ENCODE measurements at places on chromosomes 4 and X.

DNA sequence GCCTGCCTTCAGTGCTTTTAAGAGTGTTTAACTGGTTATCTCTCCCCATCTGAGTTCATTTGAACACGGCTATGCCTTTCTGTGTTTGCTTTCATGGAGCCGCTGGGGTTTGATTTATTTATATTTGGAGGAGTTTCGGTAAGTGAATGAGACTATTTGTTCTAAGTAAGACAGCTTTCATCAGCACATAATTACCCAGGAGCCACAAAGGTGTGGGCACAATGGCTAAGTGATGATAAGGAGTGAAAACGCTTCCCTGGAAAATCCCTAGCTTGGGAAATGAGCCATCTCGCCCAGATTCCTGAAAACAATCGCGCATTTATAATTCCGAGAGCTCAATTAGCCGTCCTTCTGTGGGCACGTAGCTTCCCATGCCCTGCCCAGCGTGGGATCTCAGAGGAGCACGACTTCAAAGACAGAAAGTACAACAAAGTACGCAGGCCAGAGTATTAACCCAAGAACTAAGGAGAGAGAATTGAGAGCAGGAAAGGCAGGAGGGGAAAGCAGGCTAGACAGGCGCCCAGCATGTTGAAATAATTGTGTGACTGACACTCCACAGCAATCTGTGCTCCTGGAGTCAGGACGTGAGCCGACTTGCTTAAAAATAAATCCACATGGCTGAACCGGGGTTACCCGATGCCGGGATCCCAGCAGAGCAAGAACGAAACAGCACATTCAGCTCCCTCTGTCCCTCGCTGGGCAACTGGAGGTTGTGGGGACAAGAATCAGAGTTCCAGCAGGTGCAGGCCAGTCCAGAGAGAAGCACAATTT lies 99.0 kb downstream of the DHRSX start:
- DNase-seq = no peak

- no peak for DNase-seq
Measured at GRCh38 chr4:112038861-112039260, 106.4 kb upstream of the FAM241A start.

DNA sequence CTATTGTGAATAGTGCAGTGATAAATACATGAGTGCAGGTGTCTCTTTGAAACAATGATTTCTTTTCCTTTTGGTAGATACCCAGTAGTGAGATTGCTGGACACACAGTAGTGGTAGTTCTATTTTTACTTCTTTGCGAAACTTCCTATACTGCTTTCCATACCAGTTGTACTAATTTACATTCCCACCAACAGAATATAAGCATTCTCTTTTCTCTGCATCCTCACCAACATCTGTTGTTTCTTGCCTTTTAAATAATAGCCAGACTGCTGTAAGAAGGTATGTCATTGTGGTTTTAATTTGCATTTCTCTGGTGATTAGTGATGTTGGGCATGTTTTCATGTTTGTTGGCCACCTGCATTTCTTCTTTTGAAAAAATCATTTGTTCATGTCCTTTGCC lies 105.9 kb downstream of the COL4A6 start:
- DNase-seq = no peak

- DNase-seq = no peak
Measured at GRCh38 chrX:114905251-114905650, 112.2 kb downstream of the IL13RA2 start.

DNA sequence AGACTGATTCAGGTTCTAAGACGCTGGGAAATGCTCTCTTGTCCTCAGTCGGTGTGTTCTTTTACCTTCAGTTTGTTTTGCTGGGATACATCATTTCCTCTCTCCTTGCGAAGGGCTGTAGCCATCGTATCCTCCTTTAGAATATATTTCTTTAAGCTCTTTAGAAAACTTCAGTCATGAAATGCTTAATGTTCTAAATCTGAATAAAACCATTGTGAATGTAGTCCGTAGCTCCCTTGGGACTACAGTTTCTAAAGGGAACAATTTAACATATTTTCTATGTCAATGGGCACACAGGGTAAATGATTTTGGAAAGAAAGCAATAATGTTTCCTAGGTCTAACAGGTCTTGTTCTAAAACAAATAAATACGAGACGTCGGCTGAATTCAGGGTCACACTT lies 40.6 kb downstream of the STOX2 start:
- DNase-seq = no peak

GRCh38 chrX:13420545-13421183 lies 100.8 kb upstream of the ATXN3L start:
- DNase-seq = no peak

- DNase-seq = no peak
Measured at GRCh38 chr4:91837608-91838029, 466.1 kb upstream of the GRID2 start.

DNA sequence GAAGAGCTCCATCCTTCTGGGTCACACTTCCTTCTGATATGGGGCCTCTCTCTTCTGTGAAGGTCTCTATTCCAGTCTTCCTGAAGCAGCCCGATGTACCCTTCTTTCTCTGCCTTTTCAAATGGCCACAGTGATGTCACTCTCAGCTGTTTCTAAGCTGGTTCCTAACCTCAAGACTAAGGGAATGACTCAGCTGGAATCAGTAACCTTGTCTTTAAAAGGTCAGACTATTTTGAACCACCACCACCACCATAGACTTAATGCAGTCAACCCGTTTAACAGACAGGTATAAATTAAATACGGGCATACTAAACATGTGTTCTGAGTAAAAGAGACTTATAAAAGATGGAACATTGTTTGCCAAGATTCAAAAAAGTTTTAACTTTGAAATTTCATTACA lies 121.0 kb downstream of the PPA2 start:
- DNase-seq = no peak

DNA sequence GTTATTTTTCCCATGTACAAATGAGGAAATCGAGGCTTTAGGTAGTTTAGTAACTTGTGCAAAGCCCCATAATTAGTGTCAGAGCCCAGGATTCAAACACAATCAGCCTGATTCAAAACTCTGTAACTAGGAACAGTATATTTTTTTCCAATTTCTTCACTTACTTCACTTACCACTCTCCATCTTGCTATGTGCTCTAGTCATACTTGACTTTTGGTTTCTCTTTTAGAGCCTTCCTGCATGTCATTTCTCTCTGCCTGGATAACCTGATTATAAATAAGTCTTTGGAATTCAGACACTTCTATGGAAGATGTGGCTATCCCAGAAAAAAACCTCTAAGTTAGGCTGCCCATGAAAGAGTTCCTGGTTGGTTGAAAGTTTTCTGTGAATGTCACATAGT lies 22.2 kb downstream of the SATL1 start:
- no peak for DNase-seq

- DNase-seq = no peak
Measured at GRCh38 chr4:39587881-39588280, 50.8 kb downstream of the SMIM14 start.

- DNase-seq = no peak
Measured at GRCh38 chr4:112854420-112854819, 195.0 kb upstream of the ANK2 start.

DNA sequence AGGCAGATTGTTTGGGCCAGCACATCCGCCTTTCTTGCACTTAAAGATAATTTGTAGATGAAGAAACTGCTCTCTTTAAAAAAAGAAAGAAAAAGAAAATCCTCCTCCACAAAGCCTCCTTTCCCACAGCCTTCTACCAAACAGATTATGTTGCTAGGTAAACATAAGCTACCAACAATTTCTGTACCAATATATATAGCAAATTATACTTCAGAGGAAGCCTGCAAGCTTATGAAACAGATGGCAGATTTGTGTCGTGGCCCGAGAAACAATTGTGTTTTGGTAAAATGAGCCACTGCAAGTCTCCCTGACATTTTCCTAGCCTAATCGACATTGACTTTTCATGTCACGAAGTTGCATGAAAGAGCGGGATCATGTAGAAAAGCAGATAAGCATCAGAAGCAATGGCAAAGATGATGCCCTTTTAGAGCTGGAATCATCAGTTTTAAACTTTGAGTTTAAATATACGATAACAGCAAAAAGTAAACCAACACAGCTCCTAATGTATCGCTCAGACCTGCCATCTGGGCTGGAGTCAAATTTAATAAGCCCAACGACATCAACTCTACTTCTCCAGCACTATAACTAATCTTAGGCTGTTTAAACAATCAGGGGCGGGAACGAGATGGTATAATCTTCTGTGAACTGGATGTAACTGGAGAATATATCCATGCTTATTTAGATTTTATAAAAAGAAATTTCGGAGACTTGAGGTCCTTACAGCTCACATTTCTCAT lies 94.9 kb upstream of the PLAC1 start:
- DNase-seq = no peak

DNA sequence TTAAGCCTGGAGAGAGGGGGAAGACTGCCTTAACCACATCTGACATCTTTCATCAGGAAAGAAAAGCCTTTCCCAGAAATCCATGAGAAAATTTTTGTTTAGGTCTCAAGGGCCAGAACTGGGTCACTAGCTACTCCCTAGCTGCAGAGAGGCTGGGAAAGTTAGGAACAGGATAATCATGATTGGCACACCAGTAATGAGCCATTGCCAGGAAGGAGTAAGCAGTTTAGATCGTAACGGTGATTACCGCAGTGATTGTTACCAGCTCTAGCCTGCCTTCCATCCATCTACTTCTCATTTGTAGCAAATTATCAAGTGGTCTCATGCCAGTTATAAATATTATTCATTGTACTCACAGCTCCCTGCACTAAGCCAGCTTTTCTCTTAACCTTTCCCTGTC lies 22.7 kb upstream of the STX18 start:
- DNase-seq = no peak

- DNase-seq = peak; percentile 33
Measured at GRCh38 chr4:41213625-41214135, 662 bp downstream of the APBB2 start.

DNA sequence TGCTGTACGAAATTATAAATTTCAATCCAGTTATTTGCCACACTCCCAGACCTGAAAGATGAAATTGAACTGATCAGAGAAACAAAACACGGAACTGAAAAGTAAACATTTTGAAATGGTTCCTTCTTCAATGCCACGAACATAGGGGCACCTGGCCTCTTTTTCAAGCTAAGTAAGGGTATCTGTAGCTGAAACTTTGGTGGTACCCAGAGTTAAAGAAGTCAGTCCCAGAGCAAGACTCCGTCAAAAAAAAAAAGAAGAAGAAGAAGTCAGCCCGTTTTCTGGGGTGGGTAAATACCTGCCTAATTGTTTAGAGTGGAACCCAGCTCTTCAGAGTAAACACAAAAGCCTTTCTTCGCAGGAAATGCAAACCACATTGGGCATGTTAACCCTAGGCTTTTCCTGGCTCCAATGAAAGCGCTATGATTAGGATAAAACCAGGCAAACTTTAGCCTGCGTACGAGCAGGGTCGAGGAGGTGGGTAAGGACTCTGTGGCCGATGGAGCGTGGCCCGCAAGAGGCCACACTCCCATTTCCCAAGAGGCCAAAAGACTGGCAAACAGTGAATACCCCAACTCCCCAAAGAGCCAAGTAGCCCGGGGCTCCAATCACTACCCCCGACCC lies 1.3 kb downstream of the ANTXR2 start:
- no peak for DNase-seq

DNA sequence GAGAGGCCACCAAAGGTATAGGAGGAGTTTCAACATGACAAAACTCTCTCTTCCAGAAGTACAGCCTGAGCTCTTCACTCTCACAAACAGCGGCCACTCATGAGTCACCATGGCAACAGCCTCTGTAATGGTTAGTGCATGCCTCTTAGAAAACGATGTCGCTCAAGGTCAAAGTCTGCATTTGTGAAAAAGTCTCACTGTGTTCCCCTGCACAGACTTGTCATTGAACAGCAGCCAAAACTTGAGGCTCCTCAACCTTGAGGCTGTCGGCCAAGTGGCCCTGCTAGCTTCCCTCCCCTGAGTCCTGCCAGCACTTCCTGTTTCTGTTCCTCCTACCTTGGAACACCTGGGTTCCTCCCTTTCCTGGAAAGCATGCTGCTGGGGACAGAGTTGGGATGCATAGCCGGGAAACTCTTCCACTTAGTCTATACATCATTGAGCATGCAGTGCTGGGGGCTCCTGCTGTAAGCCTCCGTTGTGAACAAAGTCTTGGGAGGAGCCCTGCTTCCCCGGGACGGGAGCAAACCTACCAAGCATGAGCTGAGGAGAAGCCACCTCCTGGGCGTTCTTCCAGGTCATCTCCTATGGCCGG lies 66.6 kb downstream of the ING2 start:
- DNase-seq = no peak

DNA sequence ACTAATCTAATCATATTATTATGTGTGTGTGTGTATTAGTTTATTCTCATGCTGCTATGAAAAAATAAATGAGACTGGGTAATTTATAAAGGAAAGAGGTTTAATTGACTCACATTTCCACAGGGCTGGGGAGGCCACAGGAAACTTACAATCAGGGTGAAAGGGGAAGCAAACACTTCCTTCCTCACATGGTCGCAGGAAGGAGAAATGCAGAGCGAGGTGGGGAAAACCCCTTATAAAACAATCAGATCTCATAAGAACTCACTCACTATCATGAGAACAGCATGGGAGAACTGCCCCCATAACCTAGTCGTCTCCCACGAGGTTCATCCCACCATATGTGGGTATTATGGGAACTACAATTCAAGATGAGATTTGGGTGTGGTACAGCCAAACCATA lies 190.9 kb upstream of the TAPT1 start:
- no peak for DNase-seq

DNA sequence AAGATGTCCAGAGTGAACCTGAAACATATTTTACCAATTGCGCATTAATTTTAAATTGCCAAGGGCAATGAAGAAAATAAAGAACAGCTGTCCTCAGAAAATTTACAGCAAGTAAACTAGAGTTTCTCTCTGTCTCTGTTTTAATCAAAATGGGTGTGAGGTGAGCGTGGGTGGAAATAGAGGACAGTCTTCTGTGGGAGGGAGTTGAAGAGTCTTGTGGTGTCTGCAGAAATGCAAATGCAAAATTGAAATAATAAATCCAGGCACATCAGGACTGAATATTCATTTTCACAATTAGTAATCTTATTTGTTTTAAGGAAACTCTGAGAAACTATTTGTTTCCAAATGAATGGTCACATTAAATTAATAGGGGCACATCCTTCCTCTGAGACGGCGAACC lies 192.0 kb downstream of the ARHGAP10 start:
- no peak for DNase-seq

DNA sequence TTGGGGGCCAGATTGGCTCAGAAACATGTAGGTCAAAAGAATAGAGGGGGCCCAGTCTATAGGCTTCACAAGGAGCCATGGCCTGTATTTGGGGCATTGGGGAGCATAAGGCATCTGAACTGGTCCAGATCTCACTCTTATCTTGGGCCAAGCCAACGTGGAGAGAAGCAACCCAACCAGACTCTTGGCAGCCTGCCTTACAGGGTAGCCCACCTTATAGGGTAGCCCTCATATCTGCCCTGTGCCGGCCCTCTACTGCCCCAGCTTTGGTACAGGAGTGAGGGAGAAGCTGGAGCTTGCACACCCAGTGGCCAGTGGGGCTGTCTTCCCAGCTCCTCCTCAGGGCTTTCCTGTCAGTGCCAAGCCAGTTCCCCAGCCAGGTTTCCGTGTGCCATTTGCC lies 142.2 kb downstream of the AMMECR1 start:
- DNase-seq = no peak

- no peak for DNase-seq
Measured at GRCh38 chr4:169439244-169439643, 168.5 kb upstream of the SH3RF1 start.

All from right cardiac atrium (tissue), 5 donors.